Stimulated activated CD8-positive, alpha-beta memory T cell treated with anti-CD3 and anti-CD28 coated beads, Interleukin-2, amount 100 ng/mL, for 1 hour (primary cell): ENCODE measurements at places on chromosomes 7 and 10.

GRCh38 chr7:136342251-136342650 lies 365.1 kb upstream of the MTPN start:
- DNase-seq: no peak

- DNase-seq: no peak
Measured at GRCh38 chr7:132082394-132082793, 493.9 kb downstream of the PLXNA4 start.

- DNase-seq: no peak
Measured at GRCh38 chr10:95414016-95414830, 123.4 kb upstream of the PDLIM1 start.

GRCh38 chr10:3478153-3478552 lies 305.6 kb upstream of the PITRM1 start:
- DNase-seq: no peak

GRCh38 chr10:124534826-124535601 lies 73.4 kb downstream of the LHPP start:
- DNase-seq: no peak

GRCh38 chr10:7547206-7547605 lies 119.6 kb downstream of the ITIH5 start:
- DNase-seq: no peak

DNA sequence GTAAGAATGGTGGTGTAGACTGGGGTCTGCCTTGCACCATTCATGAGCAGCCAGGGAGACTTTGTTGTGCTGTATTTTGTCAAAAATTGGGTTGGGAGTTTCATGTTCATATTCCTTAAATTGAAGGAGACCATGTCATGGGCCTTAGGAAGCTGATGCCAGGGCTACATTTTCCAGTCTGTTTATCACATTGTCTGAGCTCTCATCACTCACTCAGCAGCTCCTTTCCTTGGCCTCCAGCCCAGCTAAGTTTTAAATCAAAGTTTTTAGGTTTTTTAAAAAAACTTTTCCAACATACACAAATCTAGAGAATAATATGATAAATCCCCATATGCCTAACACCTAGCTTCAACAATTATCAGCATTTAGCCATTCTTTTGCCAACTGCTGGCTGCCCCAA lies 12.6 kb upstream of the FAM13C start:
- DNase-seq: no peak

DNA sequence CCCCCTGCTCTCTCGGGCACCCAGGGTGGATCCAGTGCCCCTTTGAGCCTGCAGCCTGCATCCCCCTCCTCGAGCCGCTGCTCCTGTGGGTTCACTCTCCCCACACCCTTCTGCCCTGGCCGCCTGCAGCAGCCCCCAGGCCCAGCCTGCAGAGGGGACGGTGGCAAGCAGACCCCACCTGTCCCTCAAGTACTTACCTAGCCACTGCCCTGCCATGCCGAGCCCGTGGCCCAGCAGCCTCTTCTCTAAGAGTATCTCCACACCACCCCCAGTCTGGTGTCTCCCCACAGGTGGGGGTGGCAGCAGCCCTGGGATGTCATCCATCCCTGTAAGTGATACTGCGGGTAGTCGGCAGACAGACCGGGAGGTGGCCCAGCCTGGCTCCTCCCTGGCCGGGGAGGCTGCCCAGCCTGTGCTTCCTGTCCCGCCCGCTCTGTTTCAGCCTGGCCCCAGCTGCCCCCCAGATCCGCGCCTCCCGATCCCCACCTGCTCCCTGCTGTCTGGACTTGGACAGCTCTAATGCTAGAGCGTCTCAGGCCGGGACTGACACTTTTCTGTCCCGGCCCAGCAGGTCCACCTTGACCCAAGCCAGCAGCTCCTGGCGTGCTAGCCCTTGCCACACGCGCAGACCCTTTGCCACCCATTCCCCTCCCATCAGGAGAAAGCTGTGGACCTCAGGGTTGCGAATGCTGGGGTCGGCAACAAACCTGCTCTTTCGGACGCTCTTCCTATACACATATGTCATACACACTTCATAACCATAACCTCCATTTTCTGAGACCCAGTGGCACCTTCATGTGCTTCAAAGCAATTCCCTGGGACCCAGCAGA lies 25.0 kb downstream of the YKT6 start:
- no peak for DNase-seq

DNA sequence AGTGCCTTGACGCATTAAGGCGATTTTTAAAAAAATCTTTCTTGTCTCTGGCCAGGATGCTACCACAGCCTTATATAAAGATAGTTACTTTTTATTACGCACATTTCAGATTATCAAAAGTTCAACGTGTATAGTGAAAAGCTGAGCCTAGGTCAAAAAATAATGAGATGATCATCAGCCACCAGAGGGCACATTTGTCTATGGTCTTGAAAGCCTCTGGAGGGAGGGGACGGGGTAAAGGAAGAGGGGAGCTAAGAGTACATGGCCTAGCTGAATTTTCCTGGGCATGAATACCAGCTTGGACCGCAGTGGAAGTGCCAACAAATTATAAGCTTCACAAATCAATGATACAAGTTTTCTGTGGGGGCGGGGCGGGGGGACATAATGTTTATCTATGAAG lies 285.9 kb upstream of the SMIM30 start:
- no peak for DNase-seq

DNA sequence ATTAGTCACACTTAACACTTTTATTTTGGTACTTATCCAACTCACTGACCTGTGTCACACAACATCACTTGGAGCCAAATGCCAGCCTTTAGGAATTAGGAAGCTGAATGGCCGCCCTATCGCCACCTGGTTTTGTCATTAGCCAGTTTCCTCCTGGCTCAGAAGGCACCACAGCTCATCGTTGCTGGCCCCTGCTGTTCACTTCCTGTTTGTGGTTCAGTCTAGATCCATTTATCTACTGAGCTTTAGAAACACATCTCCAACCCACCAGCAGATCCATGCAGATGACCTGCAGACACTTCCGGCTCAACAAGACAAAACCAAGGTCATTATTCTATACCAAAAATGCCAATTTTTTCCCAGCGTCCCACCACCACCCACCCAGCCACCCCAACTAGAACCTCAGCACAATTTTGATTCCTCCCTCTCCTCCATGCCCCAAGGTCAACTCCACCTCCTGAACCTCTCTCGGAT lies 193.5 kb upstream of the NEBL start:
- no peak for DNase-seq

DNA sequence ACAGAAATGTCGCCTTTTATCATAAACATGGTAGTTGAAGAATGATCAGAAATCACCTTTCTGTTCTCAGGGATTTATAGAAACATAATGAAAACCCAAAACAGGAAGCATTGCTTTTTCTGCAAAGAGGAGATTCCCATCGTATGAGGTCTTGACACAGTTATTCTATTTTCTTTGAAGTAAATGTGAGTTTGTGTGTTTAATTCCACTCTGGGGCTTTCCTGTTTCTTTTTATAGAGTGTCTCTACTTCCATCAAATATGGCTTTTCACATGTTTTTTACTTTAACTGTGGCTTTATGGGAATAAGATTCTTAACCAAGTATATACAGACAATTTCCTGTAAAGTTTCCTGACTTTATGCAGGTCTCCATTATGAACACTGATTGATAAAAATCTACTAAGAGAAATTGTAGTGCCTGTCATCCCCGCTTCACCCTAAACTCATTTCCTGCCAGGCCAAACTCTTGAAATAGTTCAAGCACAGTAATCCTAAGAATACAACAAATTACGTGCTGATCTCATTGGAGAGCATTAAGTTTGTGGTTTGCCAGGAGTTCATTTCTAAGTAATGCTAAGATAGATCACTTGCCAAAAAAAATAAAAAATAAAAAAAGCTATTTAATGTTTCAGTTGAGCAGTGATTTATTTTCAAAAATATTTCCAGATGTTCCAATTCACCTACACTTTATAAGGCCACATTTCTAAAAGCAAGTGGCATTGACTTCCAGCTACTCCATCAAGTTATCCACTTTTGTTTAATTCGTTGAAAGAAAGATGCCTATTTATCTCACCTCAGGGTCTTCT lies 52.2 kb upstream of the SEC61G start:
- no peak for DNase-seq

- DNase-seq: no peak
Measured at GRCh38 chr7:42606193-42606905, 305.5 kb downstream of the C7orf25 start.

- DNase-seq: no peak
Measured at GRCh38 chr10:46014683-46015405, 15.6 kb downstream of the NCOA4 start.

GRCh38 chr7:49488573-49488972 lies 284.9 kb upstream of the VWC2 start:
- DNase-seq: no peak

GRCh38 chr10:102599565-102600327 lies 44.5 kb upstream of the TRIM8 start:
- no peak for DNase-seq

DNA sequence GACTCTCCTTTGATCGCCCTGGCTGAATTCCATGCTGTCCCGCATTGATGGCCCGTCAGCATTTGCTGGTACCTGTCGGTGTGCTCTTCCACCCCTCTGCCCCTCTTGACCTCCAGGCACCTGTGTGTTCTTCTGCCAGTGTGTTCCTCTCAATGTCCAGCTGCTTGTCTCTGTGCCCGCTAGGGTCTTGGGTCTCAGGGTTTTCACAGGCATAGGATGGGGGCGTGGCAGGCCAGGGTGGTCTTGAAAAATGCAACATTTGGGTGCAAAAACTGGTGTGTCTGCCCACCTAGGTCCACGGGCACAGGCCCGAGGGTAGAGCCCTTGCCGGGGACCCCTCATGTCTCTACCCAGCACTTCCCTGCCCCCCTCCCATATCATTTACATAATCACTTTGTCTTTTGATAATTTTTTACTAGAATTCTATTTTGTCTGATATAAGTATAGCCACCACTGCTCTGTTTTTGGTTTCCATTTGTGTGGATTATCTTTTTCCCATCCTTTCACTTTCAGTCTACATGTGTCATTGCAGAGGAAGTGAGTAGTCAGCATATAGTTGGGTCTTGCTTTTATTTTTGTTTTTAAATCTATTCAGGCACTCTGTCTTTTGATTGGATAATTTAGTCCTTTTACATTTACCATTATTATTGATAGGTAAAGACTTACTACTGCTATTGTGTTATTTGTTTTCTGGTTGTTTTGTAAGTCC lies 46.6 kb upstream of the ADRA2A start:
- DNase-seq: no peak

GRCh38 chr7:81618396-81619014 lies 151.3 kb downstream of the HGF start:
- no peak for DNase-seq

DNA sequence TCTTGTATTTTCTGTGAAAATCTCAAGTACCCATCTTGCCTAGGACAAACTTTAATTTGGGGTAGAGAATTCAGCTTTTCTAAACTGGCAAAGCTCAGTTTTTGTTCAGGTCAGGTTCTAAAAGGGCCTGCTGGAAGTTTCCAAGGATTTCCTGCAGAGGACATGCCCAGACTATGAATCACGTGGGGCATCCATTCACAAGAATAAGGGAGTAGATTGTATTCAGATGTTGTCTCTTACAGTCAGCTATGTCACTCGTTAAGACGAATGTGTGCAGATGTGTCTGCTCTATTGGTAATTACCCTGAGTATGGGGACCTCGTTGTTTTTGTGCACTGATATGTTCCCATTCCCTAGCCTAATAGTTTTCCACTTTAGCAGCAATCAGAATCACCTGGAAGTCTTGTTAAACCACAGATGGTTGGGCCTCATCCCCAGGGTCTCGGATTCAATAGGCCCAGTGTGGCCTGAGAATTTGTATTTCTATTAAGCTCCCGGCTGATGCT lies 81.0 kb upstream of the ITPRID1 start:
- DNase-seq: no peak

- no peak for DNase-seq
Measured at GRCh38 chr10:77967611-77968022, 41.1 kb upstream of the DLG5 start.

- no peak for DNase-seq
Measured at GRCh38 chr7:151661587-151661986, 141.9 kb upstream of the RHEB start.

DNA sequence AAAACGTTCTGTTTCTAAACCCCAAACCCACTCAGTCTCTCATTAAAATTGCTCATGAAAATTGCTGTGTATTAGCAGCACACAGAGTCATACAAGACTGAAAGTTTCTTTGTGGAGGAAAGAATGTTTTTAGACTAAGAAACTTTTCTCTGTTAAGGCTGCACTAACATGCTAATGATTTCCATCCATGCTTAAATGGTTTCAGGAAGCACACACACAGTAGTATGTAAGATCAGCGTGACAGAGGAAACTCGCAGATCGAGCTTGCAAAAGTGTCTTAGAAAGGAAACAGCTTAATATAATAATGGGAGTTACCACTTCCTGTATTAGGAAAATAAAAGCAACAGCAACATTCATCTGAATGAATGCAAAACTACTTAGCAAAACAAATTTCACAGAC lies 112.7 kb downstream of the ICA1 start:
- no peak for DNase-seq

- DNase-seq: no peak
Measured at GRCh38 chr7:119175911-119176627, 951.6 kb downstream of the ANKRD7 start.

DNA sequence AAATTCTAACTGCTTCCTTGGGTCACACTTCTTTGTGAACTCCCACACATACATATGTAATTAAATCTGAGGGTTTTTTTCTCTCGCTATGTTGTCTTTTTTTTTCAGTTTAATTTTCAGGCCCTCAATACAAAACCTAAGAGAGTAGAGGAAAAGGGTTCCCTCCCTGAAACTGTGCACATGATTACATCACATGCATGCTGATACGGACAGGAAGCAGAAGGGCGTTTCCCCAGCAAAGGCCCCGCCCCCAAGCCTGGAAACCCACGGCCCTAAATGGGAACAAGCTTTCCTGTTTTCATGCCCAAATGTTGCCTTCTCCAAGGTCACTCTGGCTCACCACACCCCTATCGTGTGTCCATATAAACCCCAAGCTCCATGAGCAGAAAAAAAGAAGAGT lies 115.4 kb downstream of the TEX36 start:
- DNase-seq: no peak

GRCh38 chr10:113523071-113523470 lies 29.8 kb upstream of the HABP2 start:
- DNase-seq: no peak
